ENCODE measurements at places on chromosomes 11 and 22. TPM values are rescaled to one million over a fixed set of nuclear protein-coding genes. Genes with fewer than 3 reads are reported as not detected.

DNA sequence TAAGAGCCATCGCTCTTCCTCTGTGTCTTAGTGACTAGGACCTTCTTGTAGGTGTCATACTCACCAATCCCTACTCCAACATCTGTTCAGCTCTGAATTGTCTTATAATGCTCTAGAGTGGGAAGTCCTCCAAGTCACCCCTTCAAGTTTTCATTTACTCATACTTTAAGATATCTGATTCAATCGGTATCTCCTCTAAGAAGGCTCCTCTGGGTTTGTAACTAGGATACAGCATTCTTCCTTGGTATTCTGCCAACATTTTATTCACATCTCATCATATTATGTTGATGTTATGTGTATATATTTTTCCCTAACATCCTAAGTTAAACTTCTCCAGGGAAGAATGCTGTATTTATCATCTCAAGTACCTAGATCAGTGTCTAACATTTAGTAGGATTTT is 662.1 kb downstream of the NTM start:
- no peak overlapping the region for H3K4me3 ChIP-seq
- DNase-seq = no peak
- H3K27ac ChIP-seq = no peak overlapping the region
- no peaks in the 10 kb centered on the region for H3K4me1 ChIP-seq
- no peaks in the 10 kb centered on the region for H3K36me3 ChIP-seq

- no peak for DNase-seq
- no peak overlapping the region for H3K4me3 ChIP-seq
- H3K4me1 ChIP-seq = peaks cover 19% of the 10 kb centered on the region
- peaks cover 17% of the 10 kb centered on the region for H3K36me3 ChIP-seq
- no peak overlapping the region for H3K27ac ChIP-seq
Measured at GRCh38 chr22:47038206-47038835, 275.9 kb downstream of the TBC1D22A start.

GRCh38 chr11:19753451-19754106 is 40.9 kb downstream of the NAV2 start:
- H3K4me1 ChIP-seq = peaks cover 5% of the 10 kb centered on the region
- no peaks in the 10 kb centered on the region for H3K27me3 ChIP-seq
- no peak overlapping the region for H3K4me3 ChIP-seq
- H3K36me3 ChIP-seq = no peaks in the 10 kb centered on the region
- no peak overlapping the region for H3K27ac ChIP-seq

DNA sequence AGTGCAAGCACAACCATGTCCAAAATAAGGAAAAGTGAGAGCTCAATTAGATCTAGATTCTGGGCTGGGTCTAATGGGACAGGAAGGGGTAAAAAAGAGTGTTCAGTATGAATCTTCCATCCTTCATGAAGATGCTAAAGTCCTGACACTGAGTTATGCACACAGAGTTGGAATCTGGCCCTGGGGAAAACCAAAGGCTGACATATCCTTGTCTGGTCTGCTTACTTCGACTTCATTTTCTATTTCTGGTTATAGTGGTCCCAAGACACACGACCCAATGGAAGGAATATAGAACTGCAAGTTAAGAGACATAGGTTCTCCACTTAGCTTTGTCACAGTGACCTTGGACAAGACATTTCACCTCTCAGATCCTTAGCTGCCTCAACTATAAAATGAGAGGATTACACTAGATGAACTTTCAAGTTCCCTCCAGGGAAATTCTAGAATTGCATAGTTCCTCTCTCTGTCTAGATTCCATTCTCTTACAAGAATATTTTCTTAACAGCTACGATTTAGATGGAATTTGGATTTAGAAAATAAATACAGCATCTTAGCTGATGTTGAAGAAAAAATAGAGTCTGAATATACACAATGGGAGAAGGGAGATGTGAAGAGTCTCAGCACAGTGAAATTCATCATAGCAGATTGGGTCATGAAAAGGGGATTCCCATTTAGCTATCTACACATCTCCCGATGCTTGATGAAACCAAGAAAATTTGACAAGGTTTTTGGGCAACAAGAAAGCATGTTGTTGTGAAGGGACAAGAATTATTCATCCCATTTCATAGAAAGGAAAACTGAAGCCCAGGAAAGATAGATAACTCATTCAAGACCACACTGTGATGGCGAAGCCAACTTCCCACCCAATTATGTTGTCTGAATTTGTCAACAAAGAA is 3.3 kb downstream of the BLID start:
- H3K27me3 ChIP-seq = no peaks in the 10 kb centered on the region
- no peaks in the 10 kb centered on the region for H3K36me3 ChIP-seq
- peaks cover 6% of the 10 kb centered on the region for H3K4me1 ChIP-seq
- DNase-seq = no peak
- no peak overlapping the region for H3K27ac ChIP-seq
- no peak overlapping the region for H3K4me3 ChIP-seq

DNA sequence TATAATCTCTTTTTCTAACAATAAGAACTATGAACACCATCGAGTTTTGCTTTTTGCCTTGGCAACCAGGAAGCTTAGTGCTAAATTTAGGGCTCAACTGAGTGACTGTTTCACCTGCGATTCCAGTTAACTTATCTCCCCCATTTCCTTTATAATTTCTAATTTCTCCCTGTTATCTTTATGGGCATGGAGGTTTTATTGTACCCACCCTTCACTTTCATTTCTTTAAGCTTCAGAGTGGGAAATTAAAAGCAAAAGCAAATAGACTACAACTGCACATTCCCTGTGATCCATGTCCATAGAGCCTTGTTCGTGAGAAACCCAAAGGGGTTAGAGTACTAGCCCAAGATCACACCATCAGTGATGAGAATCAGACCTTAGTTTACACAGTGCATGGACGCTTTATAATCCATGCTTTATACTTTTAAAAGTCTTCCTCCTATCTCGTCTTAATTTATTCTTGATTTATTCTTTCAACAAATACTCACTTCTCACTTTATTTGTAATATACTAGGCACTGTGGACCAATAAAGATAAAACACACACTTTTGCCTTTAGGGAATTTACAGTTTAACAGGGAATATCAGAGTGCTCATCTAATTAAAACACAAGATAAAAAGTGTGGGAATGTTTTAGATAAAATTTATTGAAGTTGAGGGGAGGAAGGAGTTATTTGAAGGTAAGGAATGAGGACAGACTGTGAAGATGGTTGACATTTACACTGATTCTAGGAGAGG is 40.6 kb downstream of the ADAMTS15 start:
- no peak overlapping the region for H3K27ac ChIP-seq
- H3K4me3 ChIP-seq = no peak overlapping the region
- no peaks in the 10 kb centered on the region for H3K36me3 ChIP-seq

DNA sequence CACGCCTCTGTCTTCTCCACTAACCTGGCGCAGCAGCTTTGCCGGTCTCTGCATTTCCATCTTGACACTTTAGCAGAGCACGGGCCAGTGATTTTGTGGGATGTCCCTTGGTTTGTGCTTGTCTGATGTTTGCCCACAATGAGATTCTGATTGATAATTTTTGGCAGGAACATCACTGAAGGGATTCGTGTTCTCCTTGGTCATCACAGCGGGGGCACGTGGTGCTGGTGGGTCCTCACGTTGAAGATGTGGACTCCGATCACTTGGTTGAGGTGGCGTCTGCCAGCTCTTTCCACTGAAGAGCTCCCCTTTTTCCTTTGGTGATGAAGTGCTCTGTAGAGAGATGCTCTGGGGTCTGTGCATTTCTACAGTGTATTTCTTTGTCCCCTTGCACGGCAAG is 37.2 kb downstream of the TBC1D22A start:
- peaks cover 88% of the 10 kb centered on the region for H3K36me3 ChIP-seq
- peaks cover 3% of the 10 kb centered on the region for H3K4me1 ChIP-seq
- no peak for DNase-seq
- H3K27me3 ChIP-seq = no peaks in the 10 kb centered on the region

GRCh38 chr11:44829838-44830237 is 103.1 kb downstream of the TSPAN18 start:
- peaks cover 21% of the 10 kb centered on the region for H3K4me1 ChIP-seq
- H3K27ac ChIP-seq = no peak overlapping the region
- peaks cover 15% of the 10 kb centered on the region for H3K27me3 ChIP-seq
- no peaks in the 10 kb centered on the region for H3K36me3 ChIP-seq
- no peak for DNase-seq
- no peak overlapping the region for H3K4me3 ChIP-seq

DNA sequence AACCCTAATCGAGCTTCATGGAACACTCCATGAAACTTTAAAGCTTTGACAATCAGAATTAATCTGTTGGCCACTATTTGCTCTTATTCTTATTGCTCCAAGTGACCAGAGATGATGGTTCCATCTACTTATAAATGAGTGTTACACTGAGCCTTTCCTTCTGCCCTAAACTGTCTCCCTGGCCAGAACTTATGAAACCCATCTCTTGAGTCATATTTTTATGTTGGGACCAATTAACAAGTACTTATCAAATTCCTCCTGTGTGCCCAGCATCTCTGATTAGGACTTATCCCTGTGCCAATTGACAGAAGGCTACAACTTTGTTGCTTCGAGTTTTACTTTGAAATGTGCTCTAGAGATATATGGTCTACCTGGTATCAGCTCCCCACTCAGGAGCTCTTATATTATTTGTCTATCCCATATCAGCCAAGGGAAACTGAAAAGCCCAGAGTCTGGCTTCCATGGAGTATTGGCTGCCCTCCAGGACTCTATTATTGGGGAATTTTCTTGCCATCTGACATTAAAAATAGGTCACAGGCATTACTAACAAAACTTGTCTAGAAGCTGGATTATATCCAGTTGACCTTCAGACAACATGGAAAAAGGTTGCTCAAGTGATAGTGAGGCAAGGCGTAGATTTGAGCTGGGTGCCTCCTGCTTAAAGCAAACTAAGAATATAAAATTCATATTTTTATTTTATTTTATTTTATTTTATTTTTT is 8.8 kb downstream of the KREMEN1 start:
- no peaks in the 10 kb centered on the region for H3K36me3 ChIP-seq
- no peaks in the 10 kb centered on the region for H3K27me3 ChIP-seq
- H3K4me3 ChIP-seq = no peak overlapping the region
- H3K27ac ChIP-seq = peak overlapping the region; percentile 64
- DNase-seq = no peak
- peaks cover 12% of the 10 kb centered on the region for H3K4me1 ChIP-seq

The ZNF214 gene
- total RNA-seq = 2.1 TPM

The OR52D1 gene
- total RNA-seq = not detected
